Kasumi-1 (cell line): ENCODE measurements at places on chromosomes 2 and 18.

- no peak for DNase-seq
Observed at GRCh38 chr2:136188086-136188485, 70.1 kb upstream of the CXCR4 start.

- DNase-seq = no peak
Observed at GRCh38 chr2:160141419-160141818, 58.7 kb downstream of the ITGB6 start.

GRCh38 chr2:52632543-52632942 lies 1135.1 kb upstream of the CHAC2 start:
- DNase-seq = no peak

DNA sequence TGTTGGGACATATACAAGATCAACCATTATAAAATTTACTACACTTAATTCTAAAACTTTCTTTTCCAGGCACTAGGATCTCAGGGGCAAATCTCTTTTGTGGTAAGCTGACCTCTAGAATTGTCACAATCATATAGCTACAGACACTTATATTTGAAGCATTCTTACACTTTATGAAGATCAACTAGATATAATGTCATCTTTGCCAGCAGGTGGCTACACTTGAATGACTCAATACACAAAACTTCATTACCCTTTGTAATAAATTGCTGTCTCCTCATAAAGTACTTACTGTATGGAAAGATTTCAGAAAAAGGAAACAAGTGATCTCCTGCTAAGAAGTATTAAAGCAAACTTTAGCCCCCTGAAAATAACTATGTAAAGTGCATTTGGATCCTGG lies 77.8 kb downstream of the RDH14 start:
- DNase-seq = no peak
